ENCODE measurements at places on chromosomes 12 and 14.

DNA sequence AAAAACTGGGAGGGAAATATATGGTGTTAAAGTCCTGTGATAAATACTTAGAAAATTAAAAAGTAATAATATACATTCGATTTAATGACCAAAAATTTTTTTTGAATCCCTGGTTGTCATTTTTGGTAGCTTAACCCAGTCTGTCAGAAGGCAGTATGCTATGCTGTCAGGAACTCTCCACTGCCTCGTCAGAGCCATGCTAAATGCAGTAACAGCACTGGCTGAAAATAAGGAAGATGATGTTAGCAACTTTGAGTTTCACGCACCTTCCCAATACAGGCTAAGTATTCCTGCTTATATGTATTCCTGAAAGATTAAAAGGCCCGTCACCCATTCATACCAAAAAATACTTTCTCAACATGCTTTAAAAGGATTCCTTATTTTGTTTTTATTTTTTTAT is 34.2 kb downstream of the SAV1 start:
- no peak for DNase-seq

GRCh38 chr12:4579305-4580102 is 17.5 kb downstream of the DYRK4 start:
- peak; percentile 58 for DNase-seq

- peak; percentile 48 for DNase-seq
These were observed 4.7 kb downstream of the FOS start for GRCh38 chr14:75283162-75283832.

DNA sequence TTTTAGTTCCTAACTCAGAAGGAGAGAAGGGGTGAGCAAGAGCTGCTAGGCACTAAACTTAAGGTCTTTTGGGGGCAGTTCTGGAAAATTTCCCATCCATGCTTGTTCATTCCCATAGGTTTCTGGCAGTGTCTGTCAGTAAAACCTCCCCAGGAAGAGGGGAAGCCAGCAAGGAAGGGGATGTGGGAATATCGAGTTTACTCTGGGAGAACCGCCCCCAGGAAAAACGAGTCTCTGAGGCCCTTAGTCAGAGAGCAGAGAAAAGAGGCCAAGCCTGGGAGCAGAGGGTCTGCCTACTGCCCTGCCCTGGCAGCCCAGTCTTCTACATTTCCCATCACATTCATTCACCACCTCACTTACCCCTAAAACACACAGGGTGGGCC is 55.9 kb downstream of the TMCC3 start:
- no peak for DNase-seq

DNA sequence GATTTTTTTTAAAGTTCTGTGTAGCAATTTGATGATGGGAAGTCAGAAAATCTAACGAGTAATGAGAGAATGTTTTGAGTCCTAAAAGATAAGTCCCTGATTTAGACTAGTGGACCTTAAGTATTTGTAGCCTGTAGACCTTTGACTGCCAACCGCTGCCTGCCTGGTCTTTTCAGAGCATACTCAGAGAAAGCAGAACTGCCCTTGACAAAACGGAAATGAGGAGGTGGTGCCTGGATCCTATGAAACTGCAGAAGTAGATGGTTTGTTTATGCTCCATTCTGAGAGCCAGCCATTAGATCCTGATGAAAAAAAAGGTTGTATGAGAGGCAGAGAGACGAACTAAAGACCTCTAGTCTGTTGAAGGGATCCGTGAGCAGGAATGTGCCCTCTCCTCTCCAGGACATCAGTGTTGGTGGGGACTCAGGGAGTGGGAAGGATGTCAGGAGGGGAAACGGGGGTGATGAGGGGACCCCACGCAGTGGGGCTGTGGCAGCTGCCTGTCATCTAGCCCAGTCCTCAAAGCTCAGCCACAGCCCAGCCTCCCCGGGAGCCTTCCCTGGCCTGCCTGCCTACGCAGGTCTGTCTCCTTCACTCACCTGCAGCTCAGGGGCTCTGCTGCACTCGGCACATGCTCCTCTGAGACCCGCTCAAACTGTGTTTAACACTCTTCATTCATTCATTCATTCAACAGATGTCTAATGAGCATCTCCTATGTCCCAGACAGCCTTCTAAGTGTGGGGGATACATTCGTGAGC is 447.5 kb downstream of the AACS start:
- no peak for DNase-seq

DNA sequence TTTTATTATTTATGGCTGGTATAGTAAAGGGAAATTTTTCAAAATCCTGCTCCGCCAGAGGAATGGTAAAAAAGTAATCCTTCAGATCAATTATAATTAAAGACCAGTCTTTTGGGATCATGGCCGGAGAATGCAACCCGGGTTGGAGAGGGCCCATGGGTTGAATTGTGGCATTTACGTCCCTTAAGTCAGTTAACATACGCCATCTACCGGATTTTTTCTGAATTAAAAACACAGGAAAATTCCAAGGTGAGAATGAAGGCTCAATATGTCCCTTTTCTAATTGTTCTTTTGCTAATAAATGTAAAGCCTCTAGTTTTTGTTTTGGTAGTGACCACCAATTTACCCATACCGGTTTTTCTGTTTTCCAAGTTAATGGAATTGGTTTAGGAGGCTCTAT is 602.8 kb downstream of the ALG10 start:
- DNase-seq: peak; percentile 63

GRCh38 chr14:89343356-89343755 is 73.7 kb downstream of the FOXN3 start:
- DNase-seq: no peak

DNA sequence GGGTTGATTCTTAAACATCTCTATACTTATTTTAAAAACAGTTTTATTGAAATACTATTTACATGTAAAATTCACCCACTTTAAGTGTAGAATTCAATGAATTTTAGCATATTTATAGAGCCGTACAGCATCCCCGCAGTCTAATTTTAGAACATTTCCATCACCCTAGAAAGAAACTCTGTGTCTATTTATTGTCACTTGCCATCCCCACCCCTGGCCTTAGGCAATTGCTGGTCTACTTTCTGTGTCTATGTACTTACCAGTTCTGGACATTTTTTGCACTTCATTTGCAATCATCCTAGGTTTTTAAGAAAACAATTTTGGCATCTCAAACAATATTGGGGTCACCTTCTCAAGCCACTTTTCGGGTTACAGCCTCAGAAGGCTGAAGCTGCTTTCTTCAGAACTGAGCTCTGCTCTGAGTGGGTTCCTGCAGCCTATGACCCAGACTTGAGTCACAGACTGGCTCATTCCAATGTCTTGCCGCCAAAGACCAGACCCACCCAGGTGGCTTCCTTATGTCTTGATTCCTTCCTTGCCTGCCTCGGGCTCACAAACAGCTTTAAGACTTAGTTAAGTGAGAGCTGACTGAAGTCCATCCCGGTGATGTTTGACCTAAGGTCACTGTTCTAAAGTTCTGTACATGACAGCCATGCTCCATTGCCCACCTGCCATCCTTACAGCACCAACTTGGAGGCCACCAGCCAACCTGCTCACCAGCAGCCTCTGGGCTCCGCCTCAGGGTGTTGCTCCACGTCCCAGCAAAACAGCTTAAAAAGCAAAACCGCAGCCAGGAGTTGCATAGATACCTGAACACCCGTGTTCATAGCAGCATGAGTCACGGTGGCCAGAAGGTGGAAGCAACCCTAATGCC is 131.5 kb downstream of the CHST11 start:
- no peak for DNase-seq

DNA sequence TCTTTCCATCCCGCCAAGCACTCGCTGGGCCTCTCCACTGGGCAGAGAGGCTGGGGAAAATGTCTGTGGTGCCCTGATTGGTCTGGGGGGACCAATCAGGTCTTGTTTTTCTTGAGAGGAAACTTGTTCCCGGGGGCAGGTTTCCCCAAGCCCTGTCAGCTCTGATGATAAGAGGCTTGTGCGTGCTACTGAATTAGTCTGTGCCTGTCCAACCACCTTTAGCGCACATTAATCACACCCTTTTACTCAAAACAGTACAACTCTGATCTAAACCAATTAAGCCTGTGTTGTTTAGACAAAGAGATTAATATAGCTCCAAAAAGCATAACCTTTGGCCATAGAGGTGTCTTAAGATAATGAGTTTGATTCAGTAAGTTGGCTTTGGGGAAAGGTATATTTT is 580.4 kb downstream of the VRK1 start:
- DNase-seq: no peak

DNA sequence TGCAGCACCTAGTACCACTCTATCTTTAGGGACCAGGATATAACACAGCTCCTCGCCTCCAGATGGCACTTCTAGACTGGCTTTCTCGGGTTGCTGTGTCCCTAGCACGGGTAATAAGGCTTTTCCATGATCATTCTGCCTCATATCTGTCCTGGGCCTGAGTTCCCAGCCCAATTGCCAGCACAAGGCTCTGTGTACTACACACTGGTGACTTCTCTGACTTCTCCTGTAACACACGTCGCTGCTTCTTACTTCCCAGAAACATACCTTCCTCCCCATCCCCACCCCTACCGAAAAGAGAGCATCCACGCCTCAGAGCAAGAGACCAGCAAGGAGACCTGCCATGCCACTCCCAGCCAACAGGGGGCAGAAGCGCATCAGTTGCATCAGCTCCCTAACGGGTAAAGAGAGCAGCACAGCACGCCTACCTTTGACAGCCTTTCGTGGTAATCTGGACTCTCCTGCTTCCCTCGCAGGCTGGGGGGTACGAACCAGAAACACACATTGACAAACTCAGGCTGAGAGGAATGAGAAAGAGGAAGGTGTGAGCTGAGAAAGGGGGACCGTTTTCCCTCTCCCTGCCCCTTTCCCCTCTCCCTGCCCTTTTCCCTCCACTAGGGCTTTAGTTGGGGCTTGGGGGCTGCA is 21.2 kb upstream of the ZNF740 start:
- DNase-seq: peak; percentile 94

DNA sequence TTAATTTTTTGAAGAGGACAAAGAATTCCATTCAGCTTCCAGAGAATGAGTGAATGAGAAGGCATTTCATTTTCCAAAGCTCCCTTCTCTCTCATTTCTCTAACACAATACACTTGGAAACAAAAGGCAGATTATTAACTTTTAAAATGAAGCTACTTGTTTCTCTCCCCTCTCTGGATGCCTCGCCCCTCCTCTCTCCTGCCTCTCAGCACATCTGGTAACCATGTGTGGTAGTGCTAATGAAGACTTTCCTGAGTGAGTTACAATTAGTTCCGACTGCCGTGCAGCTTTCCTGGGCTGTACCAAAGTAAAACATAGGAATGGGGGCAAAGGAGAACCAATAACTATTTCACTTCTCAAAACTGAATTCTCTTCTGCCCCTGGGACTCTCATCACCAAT is 84.7 kb upstream of the SOX5 start:
- DNase-seq: no peak

DNA sequence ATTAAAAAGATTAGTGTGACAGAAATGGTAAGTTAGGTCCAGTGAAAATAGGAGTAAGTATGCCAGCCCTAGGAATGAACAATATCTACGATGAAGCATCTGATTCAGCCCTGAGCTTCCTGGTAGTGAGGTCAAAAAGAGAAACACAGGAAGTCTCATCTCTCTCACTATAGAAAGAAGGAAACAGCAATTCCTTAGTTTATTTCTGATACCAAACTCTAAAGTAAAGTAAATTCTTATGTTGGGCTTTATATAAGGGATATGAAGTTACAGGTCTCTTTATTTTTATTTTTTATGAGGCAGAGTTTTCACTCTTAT is 76.7 kb upstream of the RFLNA start:
- no peak for DNase-seq

DNA sequence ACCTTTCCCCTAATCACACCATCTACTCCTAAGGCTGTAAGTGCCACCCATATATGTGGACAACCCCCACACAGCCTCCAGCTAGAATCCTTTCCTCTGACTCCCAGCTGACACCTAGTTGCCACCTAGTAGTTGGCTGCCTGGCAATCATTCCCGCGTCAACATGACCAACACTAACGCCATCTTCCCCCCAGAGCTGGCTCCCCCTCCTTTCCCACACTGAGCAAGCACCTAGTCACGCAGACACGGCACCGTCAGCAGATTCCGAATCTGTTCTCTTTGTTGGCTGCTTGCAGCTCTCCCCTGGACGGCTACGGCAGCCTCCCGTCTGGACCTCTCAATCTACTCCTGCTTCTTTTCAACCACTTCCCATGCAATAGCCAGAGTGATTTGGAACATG is 27.7 kb downstream of the UBR7 start:
- DNase-seq: no peak

- no peak for DNase-seq
These were observed 53.3 kb upstream of the IGF1 start for GRCh38 chr12:102533483-102534215.

GRCh38 chr12:93167841-93168492 is 209.8 kb upstream of the NUDT4 start:
- DNase-seq: peak; percentile 52

DNA sequence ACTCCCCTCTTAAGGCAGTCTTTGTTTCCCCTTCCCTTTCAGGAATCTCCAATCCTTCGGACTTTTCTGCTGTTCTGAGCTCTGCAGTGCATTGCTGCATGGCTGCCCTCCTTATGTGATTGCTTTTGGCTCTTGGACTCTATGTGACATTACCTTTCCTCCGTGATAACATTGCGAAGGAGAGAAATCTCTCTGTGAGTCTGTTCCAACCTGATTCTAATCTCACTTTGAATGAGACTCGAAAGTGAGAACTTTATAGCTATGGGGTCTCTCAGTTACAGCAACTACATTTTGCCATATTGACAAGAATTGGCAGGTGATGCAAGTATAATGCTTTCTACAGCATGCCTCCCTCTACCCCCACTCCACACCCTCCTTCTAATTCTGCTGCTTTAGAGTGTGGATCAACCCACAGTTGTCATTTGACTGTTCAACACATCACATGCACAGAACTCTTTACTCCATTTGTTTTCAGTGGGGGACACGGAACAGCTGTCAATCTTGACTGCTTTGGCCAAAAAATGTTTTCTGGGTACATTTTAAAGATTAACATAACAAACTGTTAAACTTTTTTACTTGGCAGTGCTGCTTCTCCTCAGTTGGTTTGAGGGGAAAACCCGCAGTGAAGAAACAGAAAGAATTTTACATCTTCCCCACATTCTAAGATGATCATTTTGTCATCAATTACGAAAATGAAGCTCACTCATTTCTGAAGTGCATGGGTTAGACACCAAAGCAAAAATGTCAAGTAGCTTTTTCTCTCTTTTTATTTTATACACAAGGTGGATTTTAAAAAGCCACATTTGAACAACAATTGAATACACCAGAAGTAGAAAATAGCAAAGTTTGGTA is 125.5 kb upstream of the RMST start:
- no peak for DNase-seq

DNA sequence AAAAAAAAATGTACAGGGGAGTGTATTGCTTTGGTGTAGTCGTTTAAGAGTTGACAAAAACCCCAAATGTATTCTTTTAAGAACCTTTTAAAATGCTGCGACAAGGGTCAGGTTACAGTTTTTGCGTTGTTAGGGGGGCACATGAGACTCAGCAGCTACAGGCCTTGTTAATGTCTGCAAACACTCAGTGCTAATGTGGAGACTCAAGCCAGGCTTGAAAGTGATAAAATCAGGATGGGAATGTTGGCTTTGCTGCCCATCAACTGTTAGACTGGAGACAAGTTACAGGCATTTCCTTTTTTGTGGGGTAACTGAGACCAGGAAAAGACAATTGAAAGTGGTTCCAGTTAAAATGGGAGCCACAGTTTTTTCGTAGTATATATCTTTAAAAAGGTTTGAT is 84.8 kb downstream of the PRKCH start:
- DNase-seq: no peak

- DNase-seq: peak; percentile 26
These were observed 76.2 kb downstream of the PDZRN4 start for GRCh38 chr12:41264281-41264680.

GRCh38 chr12:110310763-110311162 is 29.7 kb downstream of the ATP2A2 start:
- DNase-seq: no peak

- DNase-seq: no peak
These were observed 164.1 kb downstream of the ZFP36L1 start for GRCh38 chr14:68628605-68629310.

GRCh38 chr12:69906411-69907216 is 81.6 kb downstream of the MYRFL start:
- peak; percentile 94 for DNase-seq

Data from NAMALWA (cell line).